ENCODE measurements at places on chromosomes 2 and 18. TPM values are rescaled to one million over a fixed set of nuclear protein-coding genes. Genes with fewer than 3 reads are reported as not detected.

PLGLB2 gene
- 1.6 TPM for total RNA-seq

RNF152 gene
- 1.0 TPM for total RNA-seq

RAX gene
- total RNA-seq: not detected

LOXHD1 gene
- not detected for total RNA-seq

SERPINB11 gene
- total RNA-seq: not detected

PAX3 gene
- total RNA-seq: not detected

SPHKAP gene
- total RNA-seq: not detected

EXOC6B gene
- 16.9 TPM for total RNA-seq

DNAH6 gene
- total RNA-seq: 1.2 TPM

SNTG2 gene
- 1.1 TPM for total RNA-seq

GPBAR1 gene
- 1.6 TPM for total RNA-seq

BCL11A gene
- total RNA-seq: 2.3 TPM

IL18RAP gene
- total RNA-seq: 2.6 TPM

NABP1 gene
- 32.0 TPM for total RNA-seq

ANKAR gene
- 8.0 TPM for total RNA-seq

PRSS56 gene
- not detected for total RNA-seq

NRP2 gene
- total RNA-seq: not detected

EPAS1 gene
- 5.4 TPM for total RNA-seq

AKAIN1 gene
- total RNA-seq: not detected

CFC1 gene
- total RNA-seq: not detected

PTPRN gene
- total RNA-seq: not detected

CRYGC gene
- total RNA-seq: not detected

PCARE gene
- not detected for total RNA-seq

ZNF521 gene
- not detected for total RNA-seq

ZRANB3 gene
- 4.2 TPM for total RNA-seq

CLEC4F gene
- not detected for total RNA-seq

SPTBN1 gene
- total RNA-seq: 156 TPM

ACTG2 gene
- not detected for total RNA-seq

SCG2 gene
- total RNA-seq: not detected

CCDC74B gene
- 0.38 TPM for total RNA-seq

MARCHF4 gene
- total RNA-seq: not detected

ST8SIA3 gene
- not detected for total RNA-seq

GALNT3 gene
- 3.3 TPM for total RNA-seq

CHMP1B gene
- total RNA-seq: 64.4 TPM

MXD1 gene
- total RNA-seq: 45.3 TPM

MATN3 gene
- total RNA-seq: not detected

NEB gene
- 1.2 TPM for total RNA-seq

ZSWIM2 gene
- total RNA-seq: not detected

GPN1 gene
- 28.1 TPM for total RNA-seq

SPP2 gene
- total RNA-seq: not detected

PPP4R1 gene
- 35.7 TPM for total RNA-seq

CHRNG gene
- total RNA-seq: not detected

MEP1B gene
- total RNA-seq: not detected
